Dermis blood vessel endothelial cell (primary cell): ENCODE measurements at places on chromosomes 5 and 9. TPM values are rescaled to one million over a fixed set of nuclear protein-coding genes. Genes with fewer than 3 reads are reported as not detected.

Gene OR1J2
- not detected in 2 replicates for total RNA-seq

Gene PHF24
- total RNA-seq, result not detected in 2 replicates

Gene VCAN
- total RNA-seq, result 5.7 and 11.9 TPM in 2 replicates

Gene GFPT2
- total RNA-seq, result 0.60 and 0.68 TPM in 2 replicates

Gene LVRN
- total RNA-seq, result 0.17 and 0.23 TPM in 2 replicates

Gene CDC37L1
- 11.7 and 15.1 TPM in 2 replicates for total RNA-seq

Gene PKD2L2
- 0.17 TPM in 1 of 2 replicates, not detected in the other for total RNA-seq

Gene SPINK4
- total RNA-seq, result not detected in 2 replicates

Gene KIF4B
- 0.17 and 0.42 TPM in 2 replicates for total RNA-seq

Gene HMMR
- total RNA-seq, result 16.2 and 60.2 TPM in 2 replicates

Gene HINT2
- 5.8 and 11.5 TPM in 2 replicates for total RNA-seq

Gene PTGER4
- 12.3 and 23.5 TPM in 2 replicates for total RNA-seq

Gene ISL1
- not detected in 2 replicates for total RNA-seq

Gene KCNN2
- 0.79 and 1.4 TPM in 2 replicates for total RNA-seq

Gene TAS2R1
- not detected in 2 replicates for total RNA-seq

Gene TTF1
- total RNA-seq, result 13.6 and 20.3 TPM in 2 replicates

Gene PCDHA12
- 0.17 TPM in 1 of 2 replicates, not detected in the other for total RNA-seq

Gene CARD6
- 39.6 and 44.6 TPM in 2 replicates for total RNA-seq

Gene FAM219A
- 9.2 and 14.7 TPM in 2 replicates for total RNA-seq

Gene RICTOR
- total RNA-seq, result 36.2 and 44.7 TPM in 2 replicates

Gene SPATA31E1
- not detected in 2 replicates for total RNA-seq

Gene HARS2
- 31.5 and 32.3 TPM in 2 replicates for total RNA-seq

Gene SH2D3C
- 77.8 and 95.6 TPM in 2 replicates for total RNA-seq

Gene GFM2
- 41.2 and 49.2 TPM in 2 replicates for total RNA-seq

Gene SLC6A19
- total RNA-seq, result not detected in 2 replicates

Gene ADRB2
- total RNA-seq, result 11.7 and 14.8 TPM in 2 replicates

Gene NR3C1
- 19.7 and 21.4 TPM in 2 replicates for total RNA-seq
